AG08395 (cell line): ENCODE measurements at places on chromosomes 12 and 14.

DNA sequence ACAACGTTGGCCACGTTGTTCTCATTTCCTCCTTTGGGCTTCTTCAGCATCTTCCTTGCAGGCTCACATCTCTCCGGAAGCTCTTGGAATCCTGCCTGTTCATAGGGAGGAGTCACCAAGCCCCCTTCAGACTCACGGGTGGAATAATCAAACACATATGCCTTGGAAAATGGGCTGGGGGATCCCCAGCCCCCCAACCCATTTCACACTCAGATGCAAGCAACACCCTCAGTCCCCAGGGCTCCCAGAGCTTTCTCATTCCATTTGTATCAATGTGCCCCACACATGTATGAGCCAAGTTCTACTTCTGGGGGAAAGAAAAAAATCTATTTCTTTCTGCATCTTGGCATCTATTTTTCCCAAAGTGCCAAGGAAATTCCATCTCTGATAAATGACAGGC, 33.1 kb downstream of the WSCD2 start:
- no peak for DNase-seq

DNA sequence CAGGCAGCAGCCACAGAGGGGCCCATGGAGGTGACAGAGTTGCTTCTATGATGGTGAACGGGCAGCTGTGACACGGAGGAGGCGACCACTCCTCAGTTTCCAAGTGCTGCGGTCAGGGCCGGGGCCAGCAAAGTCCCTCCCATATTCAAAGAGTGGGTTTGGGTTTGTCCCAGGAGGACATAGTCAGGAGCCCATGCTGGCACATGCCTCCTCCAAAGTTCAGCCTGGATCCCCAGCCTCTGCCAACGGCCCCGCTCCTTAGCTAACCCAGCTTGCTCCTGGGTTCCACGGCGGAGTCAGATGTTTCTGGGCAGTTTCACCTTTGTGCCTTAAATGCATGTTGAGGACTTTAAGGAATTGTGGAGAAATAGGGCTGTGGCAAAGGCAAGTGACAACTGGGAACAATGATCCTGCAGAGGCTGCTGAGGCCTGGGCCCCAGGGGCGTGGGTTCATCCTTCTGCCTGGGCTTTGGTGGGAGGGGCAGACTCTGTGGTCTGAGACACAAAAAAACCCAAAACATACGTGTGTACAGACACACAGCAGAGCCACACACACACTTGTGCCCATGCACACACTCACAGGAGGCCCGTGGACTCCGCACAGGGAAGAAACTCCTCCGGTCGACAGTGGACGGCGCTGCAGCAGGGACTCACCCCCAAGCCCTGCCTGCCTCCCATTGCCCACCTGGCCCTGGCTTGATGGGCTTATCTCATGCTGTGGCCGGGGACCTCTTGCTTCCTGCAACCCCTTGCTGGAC, 399.4 kb downstream of the TMEM121 start:
- DNase-seq: no peak

- DNase-seq: peak; percentile 54
Measured at GRCh38 chr12:5438671-5439200, 6.8 kb downstream of the NTF3 start.

- DNase-seq: peak; percentile 60
Measured at GRCh38 chr12:107436376-107436775, 249.2 kb upstream of the PWP1 start.

- peak; percentile 4 for DNase-seq
Measured at GRCh38 chr12:47458279-47458678, 247.6 kb downstream of the RPAP3 start.

- DNase-seq: no peak
Measured at GRCh38 chr14:23208324-23208723, 24.9 kb upstream of the SLC7A8 start.

DNA sequence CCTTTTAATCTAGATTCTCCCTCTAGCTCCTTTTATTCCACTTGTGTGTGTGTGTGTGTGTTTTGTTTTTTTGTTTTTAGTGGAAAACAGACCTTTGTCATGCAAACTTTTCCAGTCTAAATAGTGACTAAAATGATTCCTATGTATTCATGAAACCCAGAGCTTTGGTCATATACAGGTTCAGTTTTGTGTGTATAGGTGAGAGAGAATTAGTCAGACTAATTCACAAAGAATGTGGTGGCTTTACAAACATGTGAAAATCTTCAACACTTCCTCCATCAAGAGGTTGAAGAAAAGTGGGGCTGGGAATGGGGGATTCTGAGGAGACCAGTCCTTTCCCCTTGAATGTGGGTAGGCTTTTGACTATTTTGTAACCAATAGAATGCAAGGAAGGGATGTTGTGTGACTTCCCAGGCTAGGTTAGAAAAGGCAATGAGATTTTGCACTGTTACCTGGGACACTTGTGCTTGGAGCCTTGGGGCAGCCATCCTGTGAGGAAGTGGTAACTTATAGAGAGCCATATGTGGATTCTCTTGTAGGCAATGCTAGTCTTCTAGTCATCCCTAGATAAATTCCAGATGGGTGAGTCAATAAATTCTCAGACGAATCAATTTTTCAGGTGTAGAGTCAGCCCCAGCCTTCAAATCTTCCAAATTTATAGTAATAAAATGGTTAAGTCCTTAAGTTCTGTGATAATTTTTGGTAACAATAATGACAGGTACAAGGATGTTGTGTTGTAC, 236.1 kb downstream of the CEP128 start:
- DNase-seq: no peak

DNA sequence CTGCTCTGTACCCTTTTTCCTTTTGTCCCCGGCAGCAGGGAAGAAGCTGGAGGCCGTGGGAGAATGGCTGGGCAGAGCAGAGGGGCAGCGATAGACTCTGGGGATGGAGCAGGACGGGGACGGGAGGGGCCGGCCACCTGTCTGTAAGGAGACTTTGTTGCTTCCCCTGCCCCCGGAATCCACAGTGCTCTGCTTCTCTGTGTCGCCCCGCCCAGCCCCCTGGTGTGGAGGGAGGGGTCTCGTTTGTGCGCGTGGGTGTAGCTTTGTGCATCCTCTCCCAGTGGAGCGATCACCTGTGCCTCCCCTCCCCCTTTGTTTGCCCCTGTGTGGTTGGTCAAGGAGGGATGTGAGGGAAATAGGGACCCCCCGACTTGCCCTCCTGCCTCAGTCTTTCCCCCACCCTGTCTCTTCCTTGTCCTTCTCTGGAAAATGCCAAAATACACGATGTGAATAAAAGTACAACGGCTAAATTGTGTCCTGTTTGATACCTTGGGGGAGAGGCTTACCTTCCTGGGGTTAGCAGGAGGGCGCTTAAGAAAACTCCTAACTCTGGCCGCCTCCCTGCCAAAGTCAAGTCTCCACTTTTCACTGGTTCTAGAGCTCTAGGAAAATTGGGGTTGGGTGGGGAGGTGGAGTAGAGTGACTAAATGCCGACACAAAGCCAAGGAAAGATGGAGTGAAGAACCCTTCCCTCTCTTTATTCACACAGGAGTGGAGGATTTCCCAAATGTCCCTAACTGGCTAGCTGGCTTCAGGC, 990 bp upstream of the TPI1 start:
- DNase-seq: no peak

DNA sequence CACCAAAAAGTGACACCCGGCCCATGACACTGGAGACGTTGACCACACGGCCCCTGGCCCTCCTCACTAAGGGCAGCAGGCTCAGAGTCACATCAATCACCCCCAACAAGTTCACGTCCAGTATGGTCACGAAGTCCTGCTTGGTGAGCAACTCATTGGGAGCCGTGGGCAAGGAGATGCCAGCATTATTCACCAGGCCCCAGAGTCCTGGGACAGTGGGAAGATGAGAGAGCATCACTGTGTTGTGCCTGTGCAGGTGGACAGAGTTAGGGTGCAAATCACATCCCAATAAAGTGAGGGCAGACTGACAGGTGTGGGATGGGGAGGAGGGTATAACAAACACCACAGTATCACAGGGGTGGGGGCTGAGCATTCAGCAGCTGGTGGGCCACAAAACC, 2.5 kb downstream of the RDH16 start:
- no peak for DNase-seq

- DNase-seq: no peak
Measured at GRCh38 chr12:87274594-87275245, 754.5 kb downstream of the C12orf50 start.

- peak; percentile 52 for DNase-seq
Measured at GRCh38 chr12:4273652-4274395, at the start of gene CCND2. Gene CCND2, plus strand, starts transcription at chr12:4273762. Its CDS starts 279 bp downstream, at chr12:4274041.
